Stimulated activated CD4-positive, alpha-beta T cell treated with anti-CD3 and anti-CD28 coated beads, Interleukin-4, amount 100 ng/mL, for 1 hour (primary cell): ENCODE measurements at places on chromosomes 1 and 21.

GRCh38 chr1:236861560-236862218, 66.6 kb downstream of the MTR start:
- DNase-seq = no peak

- DNase-seq = no peak
Observed at GRCh38 chr21:21101911-21102310, 103.7 kb downstream of the NCAM2 start.

GRCh38 chr1:243548516-243548915, 292.7 kb downstream of the SDCCAG8 start:
- DNase-seq = no peak

GRCh38 chr1:40841602-40842001, 20.6 kb downstream of the CITED4 start:
- DNase-seq = no peak

- no peak for DNase-seq
Observed at GRCh38 chr1:231494439-231495110, 33.9 kb upstream of the TSNAX start.

DNA sequence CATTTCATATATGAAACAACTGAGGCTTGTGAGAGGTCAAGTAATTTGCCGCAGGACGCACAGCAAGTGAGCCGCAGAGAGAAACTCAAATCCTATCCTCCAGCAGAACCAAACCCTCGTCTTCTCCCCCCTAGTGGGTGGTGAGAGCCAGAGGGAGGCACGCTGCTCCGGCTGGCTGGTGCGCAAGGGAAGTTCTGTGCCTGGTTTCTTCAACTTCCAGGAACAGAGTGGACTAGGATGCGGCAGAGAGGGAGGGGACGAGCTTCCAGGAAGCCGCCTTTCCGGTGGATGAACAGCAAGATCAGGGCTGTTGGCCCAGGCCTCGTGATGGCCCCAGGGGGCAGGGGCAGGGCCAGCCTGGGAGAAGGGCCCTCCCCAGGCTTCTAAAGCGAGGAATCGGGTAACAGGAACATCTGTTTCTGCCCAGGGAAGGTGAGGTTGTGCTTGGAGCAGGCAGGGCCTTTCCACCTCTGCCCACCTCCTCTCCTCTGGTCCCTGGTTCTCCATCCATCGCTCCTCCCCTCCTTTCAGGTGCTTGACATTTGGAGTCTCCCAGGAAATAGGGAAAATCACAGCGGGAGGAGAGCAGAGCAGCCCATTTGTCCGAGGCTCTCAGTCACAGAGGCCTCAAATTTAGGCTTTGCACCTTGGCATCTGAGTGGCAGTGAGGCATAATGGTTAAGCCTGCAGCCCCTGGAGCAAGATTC, 16.8 kb upstream of the PDIK1L start:
- DNase-seq = no peak

DNA sequence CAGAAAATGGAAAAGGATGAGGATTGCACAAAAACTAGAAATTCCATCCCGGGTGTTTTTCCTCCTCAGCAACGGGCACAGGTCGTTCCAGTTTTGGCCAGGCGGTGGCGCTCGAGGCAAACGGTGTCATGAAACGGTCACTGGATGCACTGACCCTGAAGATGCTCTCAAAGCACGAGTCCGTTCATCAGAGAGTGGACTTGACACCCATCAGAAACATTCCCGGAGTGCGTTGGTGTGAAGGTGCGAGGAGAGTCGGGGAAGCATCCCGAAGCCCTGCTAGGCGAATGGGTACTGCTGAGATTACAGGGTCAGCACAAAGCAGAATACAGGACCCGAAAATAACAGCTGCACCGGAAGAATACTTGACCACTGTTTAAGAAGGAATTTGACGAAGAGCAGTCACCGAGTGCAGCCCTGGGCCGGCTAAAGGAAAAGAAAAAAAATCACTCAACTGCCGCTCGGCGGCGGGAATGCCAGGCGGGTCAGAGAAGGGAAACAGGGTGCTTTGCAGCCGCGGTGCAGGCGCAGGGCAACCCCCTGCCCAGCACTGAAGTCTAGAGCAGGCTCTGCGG, 71.7 kb upstream of the ETS2 start:
- DNase-seq = peak; percentile 78

GRCh38 chr1:94259635-94260289, 22.4 kb upstream of the ARHGAP29 start:
- no peak for DNase-seq

GRCh38 chr1:109089242-109090015, 1.1 kb upstream of the TMEM167B start:
- DNase-seq = peak; percentile 29

DNA sequence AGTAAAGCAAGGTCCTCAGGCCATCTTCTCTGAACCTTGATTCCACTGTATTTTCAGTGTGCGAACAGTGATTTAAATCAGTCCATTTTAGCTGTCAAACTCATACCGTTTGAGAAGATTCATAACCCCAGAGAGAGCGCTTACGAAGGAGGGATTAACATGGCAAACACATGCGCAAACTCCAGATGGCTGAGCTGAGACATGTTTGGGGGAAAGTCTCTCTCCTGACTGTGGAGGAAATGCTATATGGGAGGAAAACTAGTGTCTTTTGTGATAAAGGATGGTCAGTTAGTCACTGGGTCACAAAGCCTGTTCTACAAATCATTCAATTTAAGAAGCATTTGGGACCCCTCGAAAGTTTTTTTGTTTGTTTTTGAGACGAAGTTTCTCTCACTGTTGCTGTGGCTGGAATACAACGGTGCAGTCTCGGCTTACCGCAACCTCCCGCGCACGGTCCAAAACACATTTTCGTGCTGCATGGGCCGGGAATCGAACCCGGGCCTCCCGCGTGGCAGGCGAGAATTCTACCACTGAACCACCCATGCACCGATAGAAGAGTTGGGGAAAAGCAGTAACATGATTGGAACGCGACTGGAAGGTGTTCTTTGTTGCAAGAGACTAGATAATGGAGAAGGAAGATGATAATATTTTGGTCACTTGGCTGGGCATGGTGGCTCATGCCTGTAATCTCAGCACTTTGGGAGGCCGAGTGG, 58.4 kb upstream of the CXADR start:
- DNase-seq = peak; percentile 23

DNA sequence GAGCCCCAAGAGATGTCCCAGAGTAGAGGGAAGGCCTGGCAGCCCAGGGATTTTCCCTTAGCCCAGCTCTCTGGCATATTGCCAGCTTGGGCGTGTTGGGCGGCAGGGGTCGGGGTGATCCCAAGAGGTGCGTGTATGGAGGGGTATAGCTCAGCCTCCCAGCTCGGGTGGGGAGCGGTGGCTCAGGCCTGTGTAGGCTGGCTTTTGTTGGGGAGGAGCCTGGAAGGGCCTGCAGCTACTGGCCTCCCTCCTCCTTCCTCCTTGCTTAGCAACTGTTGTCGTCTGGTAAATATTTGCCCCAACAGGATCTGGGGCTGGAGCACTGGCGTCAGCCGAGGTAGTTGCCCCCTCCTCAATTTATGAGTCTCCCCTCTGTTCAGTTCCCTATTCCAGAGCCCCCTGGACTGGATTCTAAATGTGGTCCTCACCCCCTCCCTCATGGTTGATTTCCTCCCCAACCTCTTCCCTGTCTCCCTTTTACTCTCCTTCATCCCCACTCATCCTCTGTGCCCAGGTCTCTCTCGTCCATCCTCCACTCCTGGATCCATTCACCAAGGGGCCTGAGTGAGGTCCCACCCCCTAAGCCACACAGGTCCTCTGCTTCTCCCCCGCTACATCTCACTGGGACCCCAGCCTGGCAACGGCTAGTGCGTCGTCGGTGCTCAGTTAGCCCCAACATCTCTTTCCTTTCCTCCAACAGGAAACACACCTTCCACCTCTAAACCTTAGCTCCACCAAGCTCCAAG, 10.3 kb upstream of the LMNA start:
- no peak for DNase-seq

GRCh38 chr1:172966844-172967540, 83.7 kb downstream of the TNFSF18 start:
- DNase-seq = no peak

GRCh38 chr21:41316200-41317062, at the start of gene FAM3B:
Gene FAM3B (plus strand): TSS chr21:41316801. CDS start chr21:41316880, 79 bp downstream.
- no peak for DNase-seq

DNA sequence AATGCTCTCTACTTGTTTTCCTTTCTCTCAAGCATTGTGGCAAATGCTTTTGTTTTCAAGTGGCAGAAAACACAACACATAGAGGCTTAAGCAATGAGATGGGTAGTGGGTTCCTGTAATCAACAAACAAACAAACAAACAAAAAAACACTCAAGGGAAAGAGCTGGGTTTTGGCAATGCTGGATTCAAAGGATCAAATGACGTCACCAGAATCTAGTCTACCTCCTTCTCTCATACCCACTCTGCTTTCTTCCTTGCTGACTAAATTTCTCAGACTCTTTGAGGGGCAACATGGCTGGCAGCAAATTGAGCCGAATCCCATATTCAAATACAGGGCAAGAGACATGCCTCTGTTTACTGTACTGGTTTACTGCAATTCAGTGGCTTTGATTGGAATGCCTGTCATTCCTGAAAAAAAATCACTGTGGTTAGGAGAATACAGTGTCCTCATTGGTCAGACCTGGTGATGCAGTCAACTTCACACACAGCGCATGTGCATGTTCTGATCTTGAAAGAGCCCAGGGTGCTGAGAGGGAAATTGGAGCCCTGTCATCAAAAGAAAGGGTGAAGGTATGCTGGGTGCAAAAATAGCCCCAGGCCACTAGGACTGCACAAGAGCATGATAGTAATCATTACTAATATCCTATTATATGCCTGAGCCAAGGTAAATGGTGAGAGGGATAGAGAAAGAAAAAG, 356.2 kb downstream of the KCTD3 start:
- no peak for DNase-seq

GRCh38 chr1:93615582-93616150, 66.0 kb downstream of the BCAR3 start:
- DNase-seq = peak; percentile 44

- no peak for DNase-seq
Observed at GRCh38 chr1:119978018-119978505, 81.7 kb upstream of the ADAM30 start.

DNA sequence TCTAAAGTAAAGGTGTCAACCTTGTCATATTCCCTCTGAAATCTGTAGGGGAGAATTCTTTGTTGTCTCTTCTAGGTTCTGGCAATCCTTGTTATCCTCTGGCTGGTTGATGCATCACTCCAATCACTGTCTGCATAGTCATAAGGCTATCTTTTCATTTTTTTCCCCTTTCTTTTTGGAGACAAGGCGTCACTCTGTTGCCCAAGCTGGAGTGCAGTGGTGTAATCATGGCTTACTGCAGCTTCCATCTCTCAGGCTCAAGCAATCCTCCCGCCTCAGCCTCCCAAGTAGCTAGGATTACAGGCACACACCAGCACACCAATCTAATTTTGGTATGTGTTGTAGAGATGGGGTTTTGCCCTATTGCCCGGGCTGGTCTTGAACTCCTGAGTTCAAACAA, 12.9 kb downstream of the DPYD start:
- no peak for DNase-seq

DNA sequence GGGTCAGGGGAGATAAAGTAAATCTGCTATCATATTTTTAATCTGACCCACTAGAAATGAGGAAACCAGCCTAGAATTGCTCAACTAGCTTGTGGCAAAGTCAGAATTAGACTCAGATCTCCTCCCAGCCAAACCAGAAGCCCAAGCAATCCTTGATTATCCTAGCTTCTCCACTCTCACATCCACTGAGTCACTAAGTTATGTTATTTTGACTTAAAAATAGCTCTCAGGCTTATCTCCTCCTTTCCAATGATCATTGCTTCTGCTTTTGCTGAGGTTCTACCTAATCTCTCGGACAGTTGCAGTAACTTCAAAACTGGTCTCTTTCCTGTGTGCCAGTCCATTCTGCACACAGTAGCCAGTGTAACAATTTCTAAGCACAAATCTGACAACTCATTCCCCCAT, 22.9 kb downstream of the OVAAL start:
- no peak for DNase-seq

GRCh38 chr1:164188497-164188896, 370.5 kb upstream of the PBX1 start:
- no peak for DNase-seq

GRCh38 chr1:180186831-180187230, 32.2 kb downstream of the QSOX1 start:
- DNase-seq = no peak

- DNase-seq = no peak
Observed at GRCh38 chr1:245791410-245792312, 636.9 kb downstream of the KIF26B start.

GRCh38 chr1:198157847-198158725, 1.3 kb downstream of the NEK7 start:
- DNase-seq = no peak

GRCh38 chr1:1099506-1100183, 16.2 kb downstream of the C1orf159 start:
- no peak for DNase-seq

DNA sequence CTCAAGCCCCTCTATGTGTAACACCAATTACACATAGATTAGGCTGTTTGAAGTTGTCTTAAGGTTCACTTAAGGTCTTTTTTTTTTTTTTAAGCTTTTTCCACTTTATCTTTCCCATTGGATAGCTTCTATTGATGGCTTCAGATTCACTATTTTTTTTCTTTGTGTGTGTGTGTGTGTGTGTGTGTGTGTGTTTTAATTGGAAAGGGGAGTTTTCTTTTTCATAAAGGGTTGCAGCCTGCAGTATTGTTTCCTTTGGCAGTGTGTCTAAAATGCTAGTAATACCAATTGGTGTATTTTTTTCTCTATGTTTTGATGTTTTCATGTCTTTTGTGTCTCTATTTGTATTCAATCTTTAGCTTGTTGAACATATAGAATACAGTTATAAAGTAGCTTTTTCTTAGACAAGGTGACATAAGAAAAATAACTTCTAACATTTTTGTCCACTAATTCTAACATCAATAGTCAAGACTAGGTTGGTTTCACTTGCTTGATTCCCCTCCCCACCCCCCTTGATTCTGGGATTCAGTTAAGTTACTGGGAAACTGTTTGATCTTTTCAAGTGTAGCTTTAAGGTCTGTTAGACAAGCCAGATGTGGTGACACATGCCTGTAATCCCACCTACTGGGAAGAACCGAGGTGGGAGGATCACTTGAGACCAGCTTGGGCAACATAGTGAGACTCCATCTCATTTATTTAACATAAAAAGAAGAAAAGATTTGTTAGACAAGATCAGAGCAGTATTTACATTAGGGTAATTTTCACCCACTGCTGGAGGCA, 21.4 kb downstream of the PRRC2C start:
- DNase-seq = no peak

DNA sequence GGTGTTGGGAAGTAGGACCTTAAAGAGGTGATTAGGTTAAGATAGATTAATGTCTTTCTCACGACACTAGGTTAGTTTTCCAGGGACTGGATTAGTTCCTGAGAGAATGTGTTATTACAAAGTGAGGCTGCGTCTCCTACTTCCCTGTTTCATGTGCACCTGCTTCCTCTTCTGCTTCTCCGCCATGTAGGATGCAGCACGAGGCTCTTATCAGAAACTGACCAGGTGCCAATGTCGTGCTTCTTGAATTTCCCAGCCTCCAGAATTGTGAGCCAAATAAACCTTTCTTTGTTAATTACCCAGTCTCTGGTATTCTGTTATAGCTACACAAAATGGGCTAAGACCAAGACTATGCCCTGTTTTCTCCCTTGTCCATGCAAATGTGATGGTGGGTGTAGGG, 152.2 kb upstream of the LMO4 start:
- DNase-seq = no peak

- no peak for DNase-seq
Observed at GRCh38 chr1:176820391-176821031, 344.0 kb downstream of the ASTN1 start.

- DNase-seq = no peak
Observed at GRCh38 chr21:21688889-21689288, 690.7 kb downstream of the NCAM2 start.
